ENCODE measurements at places on chromosomes 2 and 18.

GRCh38 chr18:25244170-25244569, 107.8 kb downstream of the ZNF521 start:
- DNase-seq = no peak

DNA sequence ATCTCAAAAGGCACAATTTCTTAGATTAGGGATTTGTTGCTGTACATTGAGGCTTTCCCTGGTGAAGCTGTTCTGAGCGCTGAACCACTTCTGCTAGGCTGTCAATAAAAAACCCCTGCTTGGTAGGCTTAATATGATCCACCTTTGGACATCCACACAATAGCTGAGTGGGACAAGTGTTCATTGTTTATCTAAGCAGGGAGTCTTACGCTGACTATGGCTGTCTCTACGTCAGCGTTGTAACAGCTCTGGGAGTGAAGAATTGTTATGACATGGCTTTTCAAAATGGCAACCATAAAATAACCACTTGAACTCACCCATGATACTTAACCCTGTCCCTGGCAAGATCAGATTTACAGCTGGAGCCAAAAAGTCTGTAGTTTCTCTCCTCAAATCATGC, 111.5 kb upstream of the SULT1C3 start:
- DNase-seq = no peak

DNA sequence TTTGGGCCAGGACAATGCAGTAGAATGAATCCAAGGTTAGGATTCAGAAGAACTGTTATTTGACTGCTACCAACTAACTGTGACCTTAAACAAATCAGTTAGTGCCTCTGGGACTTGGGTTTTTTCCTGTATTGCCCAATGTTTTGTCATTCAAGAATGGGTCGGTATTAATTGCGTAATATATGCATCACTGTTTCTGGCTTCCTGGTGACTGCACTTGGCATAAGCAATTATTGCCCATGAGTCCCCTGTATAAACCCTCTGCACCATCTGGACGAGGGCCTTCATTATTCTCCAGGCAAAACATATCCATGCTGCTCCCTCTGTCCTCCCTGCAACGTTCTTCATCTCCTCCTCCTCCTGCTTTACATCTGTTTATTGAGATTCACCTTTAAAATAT, 255.8 kb upstream of the LRRTM1 start:
- DNase-seq = no peak

DNA sequence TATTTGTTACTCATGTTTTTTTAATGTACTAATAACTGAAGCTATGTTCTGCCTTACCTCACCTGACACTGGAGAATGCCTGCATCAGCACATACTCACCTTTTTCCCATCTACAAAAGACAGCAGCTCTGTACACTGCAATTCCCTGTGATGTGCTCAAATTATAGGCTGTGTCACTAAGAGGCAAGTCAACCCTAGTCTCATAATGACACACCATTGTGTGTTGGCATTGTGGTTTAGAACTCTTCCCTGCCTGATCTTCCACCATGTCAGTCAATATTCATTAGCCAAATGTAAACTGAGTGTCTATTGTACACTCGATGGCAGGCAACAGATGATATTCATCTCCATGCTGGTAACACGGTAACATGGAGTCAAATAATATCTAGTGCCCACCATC, 332.1 kb upstream of the TCF4 start:
- DNase-seq = no peak

DNA sequence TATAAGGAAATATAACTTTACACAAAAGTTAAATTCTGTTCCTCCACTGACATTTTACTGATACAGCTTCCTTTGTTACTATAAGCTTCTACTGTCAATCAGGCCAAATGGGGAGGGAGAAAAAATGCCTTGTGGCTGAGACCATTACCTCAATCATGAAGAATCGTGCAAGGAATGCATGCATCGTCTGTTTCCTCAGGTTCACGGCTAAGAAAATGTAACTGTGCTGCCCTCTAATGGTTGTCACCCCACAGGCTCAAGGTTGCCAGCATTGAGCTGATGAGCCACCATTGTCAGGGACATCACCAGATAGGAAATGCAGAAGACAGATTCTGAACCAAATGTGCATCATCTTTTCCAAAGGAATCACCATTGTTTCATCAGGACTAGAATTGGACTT, 426.9 kb downstream of the CDH2 start:
- no peak for DNase-seq

DNA sequence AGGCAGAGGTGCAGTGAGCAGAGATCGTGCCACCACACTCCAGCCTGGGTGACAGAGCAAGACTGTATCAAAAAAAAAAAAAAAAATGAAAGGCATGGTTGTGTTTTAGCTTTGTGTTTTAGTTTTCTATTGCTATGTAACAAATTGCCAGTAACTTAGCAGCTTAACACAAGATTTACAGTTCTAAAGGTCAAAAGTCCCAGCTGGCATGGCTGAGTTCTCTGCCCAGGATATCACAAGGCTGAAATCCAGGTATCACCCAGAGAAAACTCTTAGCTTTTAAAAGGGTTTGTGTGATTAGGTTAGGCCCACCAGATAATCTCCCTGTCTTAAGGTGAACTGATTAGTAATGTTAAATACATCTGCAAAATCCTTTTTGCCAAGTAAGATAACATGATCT, 107.7 kb upstream of the YPEL5 start:
- no peak for DNase-seq

DNA sequence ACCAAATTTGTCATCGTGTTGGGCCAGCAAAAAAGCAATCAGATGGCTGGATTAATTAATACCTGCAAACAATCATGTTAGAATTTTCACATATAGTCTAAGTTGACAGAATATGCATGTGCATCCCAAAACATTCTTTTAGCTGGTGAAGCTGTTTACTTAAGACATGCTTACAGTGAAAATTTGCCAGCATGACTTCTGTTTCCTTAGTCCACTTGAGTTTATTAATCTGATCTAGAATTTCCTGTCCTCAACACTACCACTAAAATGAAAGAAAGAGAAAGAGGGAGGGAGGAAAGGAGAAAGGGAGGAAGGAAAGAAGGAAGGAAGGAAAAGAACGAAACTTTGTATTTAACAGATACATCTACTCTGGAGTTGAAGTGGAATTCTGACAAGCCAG, 2109.9 kb upstream of the PIK3C3 start:
- no peak for DNase-seq

DNA sequence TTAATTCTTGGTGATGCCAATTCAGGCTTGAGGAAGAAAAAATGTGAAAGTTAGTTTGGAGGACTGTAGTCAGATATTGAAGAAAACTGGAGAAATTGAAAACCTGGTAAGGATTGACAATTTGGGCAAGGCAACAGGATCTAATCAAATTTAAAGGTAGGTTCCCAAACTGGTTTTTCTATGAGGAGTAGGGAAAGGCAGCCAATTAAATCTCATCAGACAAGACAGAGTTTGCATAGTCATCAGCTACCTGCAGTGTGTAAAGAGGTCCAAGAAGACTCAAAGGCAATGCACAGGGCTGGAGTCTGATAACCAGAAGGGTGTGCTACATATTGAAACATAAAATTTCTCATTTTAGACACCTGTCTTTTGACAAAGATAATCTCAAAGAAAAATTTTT, 16.0 kb upstream of the CAB39 start:
- DNase-seq = no peak

DNA sequence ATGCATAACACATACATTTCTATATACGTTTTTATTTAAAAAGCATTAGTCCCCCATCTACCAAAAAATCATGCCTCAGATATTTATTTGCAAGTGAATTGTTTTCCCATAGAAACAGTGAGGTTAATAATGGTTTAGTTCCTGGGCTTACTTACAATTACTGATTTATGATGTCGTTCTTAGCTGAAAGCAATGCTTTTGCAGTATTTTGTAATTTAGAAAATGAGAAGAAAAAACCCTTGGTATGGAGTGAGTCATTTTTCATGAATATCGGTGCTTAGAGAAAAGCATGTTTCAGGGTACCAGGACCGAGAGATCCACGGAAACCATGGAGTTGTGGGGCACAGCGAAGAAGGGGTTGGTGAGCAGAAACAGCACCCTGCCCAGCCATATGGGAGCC, 12.0 kb upstream of the CDK15 start:
- no peak for DNase-seq

- DNase-seq = no peak
These were observed 4.0 kb upstream of the RTN4 start for GRCh38 chr2:55054106-55054875.

DNA sequence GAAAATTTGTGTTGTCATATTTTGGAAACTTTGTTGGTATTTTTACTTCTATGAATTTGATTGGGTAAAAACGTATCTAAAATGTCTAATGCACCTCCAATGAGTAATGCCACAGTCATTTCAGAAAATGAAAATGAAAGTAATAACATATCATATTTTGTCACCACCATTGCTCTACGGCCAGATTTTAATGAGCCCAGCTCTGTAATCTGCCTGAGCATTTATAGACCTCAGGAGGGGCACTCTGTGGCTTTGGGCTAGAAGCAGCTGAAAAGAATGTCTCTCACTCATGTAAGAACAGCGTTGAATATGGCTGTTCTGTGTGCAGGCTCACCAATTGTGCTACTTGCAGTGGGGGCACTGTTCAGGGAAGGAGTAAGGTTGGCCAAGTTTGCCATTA, 32.7 kb upstream of the ABCA12 start:
- no peak for DNase-seq

DNA sequence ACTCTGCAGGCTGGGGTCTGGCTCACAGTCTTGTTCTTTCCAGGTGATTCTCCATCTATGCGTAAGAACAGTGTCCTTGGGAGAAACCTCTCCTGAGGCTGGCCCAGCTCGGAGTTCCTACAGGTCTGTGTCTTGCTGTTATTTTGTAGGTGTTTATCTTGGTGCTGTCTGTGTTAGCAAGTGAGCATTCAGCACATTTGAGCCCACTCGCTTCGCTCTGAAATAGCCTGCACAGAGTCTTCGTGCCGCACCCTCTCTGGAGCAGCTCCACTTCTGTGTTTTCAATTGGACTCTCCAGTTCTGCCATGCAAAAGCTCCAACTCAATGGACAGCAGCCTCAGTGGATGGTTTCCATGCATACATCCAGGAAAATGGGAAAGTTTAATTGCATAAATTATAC, 378.2 kb upstream of the ST6GAL2 start:
- no peak for DNase-seq

- DNase-seq = no peak
These were observed 162.5 kb upstream of the TMEFF2 start for GRCh38 chr2:192357217-192357616.

DNA sequence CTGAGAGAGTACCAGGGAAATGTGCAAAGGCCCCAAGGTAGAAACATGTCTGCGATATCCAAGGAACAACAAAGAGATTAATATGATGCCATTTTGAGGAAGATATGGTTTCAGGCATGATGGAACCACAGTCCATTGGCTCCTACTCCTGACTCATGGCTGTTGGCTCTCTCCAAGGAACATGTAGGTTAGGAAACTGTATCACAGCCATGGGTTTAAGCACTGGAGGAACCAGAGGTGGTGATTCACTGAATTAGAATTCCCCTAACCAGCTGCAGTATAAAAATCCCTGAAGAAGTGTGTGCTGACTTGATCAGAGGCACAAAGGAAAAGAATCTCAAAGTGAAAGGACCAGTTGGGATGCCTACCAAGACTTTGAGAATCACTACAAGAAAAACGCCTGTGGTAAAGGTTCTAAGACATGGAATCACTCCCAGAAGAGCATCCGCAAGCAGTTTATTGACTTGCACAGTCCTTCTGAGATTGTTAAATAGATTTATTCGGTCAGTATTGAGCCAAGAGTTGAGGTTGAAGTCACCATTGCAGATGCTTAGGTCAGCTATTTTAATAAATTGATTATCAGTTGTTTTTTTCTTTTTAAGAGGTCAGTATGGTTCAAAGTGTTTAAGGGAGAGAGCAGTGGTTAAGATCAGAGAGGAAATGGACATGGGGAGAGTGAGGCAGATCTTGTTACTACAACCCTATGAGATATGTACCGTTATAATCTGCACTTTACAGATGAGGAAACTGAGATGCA, 110.7 kb upstream of the OTX1 start:
- no peak for DNase-seq

Measured in sciatic nerve (tissue), 2 donors.